Lower leg skin (tissue), 4 donors: ENCODE measurements at places on chromosomes 4 and X. TPM values are rescaled to one million over a fixed set of nuclear protein-coding genes. Genes with fewer than 3 reads are reported as not detected.

PNMA3 gene
- total RNA-seq: 0.79 TPM

GRCh38 chr4:81069706-81070331 is 39.3 kb downstream of the BMP3 start:
- peak; percentile 78 for DNase-seq

PAGE1 gene
- not detected for total RNA-seq

- DNase-seq: peak; percentile 26
Measured at GRCh38 chr4:15003401-15003890, 1.2 kb downstream of the CPEB2 start.

NKX6-1 gene
- not detected for total RNA-seq

- no peak for DNase-seq
Measured at GRCh38 chrX:85992811-85993229, 54.5 kb downstream of the CHM start.

GRCh38 chr4:28469886-28470285 is 1609.2 kb downstream of the STIM2 start:
- no peak for DNase-seq

DNA sequence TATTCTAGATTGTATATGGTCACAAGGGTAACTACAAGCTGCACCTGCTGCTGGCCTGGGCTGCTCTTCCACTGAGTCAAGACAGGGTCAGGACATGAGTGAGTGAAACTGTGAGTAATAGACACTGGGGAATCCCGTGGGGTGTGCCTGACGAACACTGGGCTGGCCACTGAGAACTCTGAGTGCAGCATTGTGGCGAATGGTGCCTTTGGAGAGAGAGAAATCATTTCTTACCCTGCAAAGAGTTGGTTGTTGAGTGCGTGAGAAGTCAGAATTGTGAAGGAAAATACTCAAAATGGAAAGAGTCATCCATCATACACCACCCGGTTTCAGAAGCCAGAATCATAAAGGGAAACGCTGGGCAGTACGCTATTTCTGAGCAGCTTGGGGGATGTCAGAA is 43.1 kb upstream of the LSM6 start:
- no peak for DNase-seq

PCDH11X gene
- total RNA-seq: 0.97 TPM
